HT1080 (cell line): ENCODE measurements at places on chromosomes 13 and 19. TPM values are rescaled to one million over a fixed set of nuclear protein-coding genes. Genes with fewer than 3 reads are reported as not detected.
A peak's percentile ranks its signal among the peaks of the same experiment; 100 is the strongest.

GRCh38 chr19:47111006-47111621, 2.5 kb downstream of the ZC3H4 start:
- no peak for DNase-seq

DNA sequence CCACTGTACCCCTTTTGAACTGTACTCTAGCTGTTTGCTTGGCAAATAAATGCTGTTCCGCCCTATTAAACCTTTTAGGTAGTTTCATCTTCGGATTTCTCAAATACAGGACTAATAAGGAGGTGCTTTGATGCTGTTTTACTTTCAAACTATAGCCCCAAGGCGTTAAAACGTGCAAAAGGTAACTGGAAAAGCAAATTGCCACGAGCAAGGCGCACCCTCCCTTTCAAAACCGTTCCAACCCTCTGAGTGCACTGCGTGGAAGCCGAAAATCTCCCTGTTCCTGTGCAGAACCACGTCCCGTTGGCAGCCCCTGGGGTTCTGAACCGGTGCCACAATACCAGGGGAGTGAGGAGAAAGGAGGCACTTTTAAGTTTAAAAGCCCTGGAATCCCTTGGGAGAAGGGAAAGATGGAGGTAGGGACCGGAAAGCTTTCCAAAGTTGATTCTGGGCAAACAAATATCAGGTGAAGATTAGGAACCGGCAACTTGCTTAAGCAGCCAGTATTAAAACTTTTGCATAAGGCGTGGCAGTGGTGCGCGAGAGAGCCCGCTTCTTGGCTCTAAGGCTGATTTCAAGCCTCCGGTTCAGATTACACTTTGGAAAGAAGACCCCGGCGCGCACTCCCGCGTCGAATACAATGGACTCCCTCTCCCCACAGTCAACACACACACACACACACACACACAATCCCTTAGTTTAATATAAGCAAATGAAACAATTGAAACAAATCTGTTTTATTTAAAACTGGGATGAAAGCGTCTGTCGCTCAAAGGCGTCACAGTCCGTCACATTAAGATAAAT, 9.5 kb downstream of the POU4F1 start:
- DNase-seq = no peak

CEACAM20 gene
- not detected in 2 replicates for total RNA-seq

DNA sequence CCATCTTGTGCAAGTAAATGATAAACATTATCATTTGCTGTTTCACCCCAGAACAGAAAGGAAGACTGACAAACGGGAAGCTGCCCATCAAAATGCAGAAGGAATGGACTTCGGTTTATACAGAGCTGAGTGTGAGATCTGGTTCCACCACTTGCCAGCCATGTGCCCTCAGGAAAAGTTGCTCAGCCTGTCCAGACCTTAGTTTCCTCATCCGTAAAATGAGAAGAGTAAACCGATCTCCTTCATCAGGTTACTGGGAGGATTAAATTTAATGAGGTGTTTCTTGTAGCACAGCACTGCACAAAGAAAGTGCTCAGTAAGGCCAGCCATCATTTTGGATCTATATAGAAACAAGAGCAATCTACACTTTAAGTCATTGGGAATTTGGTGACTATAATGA, 36.7 kb upstream of the SERP2 start:
- no peak for DNase-seq

NPAS1 gene
- total RNA-seq = not detected in 2 replicates

PNMA8C gene
- total RNA-seq = not detected in 2 replicates

DNA sequence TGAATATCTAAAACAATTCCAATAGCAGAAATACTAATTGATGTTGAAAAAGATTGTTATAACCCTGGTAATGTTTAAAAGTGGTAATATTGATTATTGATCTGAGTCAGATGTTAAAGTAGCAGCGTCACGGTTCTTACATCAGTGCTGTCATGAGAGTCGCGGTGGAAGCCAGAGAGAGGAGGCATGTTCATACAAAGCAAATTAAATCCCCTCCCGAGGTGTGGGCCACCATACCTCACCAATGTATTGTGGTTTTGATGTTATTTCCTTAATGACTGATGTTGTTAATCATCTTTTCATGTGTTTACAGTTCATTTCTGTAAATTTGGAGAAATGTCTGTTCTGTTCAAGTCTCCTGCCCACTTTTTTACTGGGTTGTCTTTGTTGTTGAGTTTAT, 11.2 kb downstream of the ZNF317 start:
- no peak for DNase-seq

FBXL3 gene
- total RNA-seq = 39.0 TPM in 2 replicates

GRCh38 chr19:1001538-1002166, 1.4 kb downstream of the GRIN3B start:
- peak; percentile 24 for DNase-seq

DNA sequence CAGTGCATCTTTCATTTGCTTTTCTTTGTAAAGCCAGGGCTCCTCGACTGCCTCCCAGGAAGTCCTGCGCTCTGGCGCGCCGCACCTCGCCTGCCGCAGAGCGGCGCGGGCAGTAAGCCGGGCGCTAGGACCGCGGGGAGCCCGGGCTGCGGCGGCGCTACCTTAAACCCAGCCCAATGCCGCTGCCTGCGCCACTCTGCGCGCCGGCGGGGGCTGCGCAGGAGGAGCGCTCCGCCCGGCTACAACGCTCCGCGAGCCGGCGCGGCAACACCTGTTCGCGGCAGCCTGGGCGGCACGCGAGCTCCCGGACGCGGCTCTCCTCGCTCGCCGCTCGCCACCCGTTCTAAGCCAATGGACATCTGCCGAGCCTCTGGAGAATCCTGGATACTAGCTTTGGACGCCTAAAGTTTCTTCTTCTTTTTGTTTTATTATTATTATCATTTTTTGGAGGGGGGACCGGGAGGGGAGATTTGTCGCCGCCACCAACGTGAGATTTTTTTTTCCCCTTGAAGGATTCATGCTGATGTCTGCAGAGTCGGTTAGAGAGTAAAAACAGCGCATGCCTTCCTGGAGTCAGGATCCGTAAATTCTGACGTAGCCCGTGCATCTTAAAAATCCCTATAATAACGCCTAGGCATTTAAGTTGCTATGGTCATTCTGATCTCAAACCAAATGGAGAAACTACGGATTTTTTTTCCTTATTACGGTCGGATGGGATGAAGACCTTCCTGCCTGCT, at the start of gene FGF9:
Gene FGF9, plus strand, starts transcription at position 191 of the 737 bp plus-strand sequence. CDS start 840 bp downstream, outside the sequence.
- peak; percentile 71 for DNase-seq
